Stimulated activated naive CD8-positive, alpha-beta T cell treated with anti-CD3 and anti-CD28 coated beads, Interleukin-15, amount 100 ng/mL, for 72 hours (primary cell): ENCODE measurements at places on chromosomes 16 and 17.
A peak's percentile ranks its signal among the peaks of the same experiment; 100 is the strongest.

DNA sequence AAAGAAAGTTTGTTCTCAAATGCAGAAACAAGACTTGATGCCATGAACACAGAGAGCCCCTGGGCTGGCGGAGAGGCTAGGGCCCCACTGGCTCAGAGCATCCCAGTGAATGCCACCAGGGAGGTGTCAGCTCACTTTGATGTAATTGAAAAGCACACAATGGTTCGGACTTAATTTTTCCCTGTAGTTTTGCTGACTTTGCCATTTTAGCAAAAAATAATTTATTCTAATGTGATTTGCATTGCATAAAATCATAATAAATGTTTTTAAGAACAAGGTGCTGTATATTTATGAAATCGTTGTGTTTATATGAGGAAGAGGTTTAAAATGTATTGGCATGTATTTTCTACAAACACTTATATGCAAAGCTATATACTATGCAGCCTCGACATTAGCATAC lies 140.5 kb downstream of the HS3ST4 start:
- no peak for DNase-seq

DNA sequence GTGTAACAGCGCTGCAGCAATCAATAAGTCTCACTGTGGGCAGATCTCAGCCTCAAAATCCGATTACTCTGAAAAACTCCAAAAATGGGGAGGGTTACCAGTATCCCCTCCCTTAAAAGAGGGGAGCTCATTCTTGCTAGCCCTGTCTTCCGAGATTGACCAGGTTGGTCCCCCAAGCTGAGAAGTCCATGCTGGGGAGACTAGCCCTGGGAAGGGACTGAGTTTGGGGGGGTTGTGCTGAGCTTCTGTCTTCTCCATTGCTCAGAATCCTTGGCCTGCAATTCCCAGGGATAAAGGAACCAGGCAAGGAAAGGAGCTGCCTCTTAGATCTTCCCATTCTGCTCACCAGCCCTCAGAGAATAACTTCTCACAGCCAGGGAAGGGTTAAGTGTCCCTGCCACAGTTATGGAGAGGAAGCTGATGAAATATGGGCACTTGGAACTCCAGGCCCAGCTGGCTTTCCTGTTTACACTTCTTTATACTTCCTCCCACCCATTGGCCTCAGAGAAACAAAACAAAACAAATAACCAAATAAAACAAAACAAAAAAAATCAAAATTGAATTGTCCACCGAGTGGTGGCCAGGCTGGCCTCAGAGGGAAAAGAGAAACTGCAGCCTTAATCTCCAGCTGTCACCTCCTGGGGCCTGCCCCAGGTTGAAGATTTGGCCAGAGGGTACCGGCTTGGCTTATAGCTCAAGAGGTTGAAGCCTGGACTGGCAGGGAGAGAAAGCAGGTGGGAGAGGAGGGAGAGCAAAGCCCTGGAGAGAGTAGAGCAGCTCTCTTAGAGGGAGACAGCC lies 2.6 kb downstream of the HOXB3 start:
- DNase-seq, result no peak

- DNase-seq, result peak; percentile 2
Observed at GRCh38 chr16:24610416-24610755, 71.0 kb downstream of the RBBP6 start.

- DNase-seq, result no peak
Observed at GRCh38 chr16:83494459-83494858, 313.3 kb upstream of the HSBP1 start.

DNA sequence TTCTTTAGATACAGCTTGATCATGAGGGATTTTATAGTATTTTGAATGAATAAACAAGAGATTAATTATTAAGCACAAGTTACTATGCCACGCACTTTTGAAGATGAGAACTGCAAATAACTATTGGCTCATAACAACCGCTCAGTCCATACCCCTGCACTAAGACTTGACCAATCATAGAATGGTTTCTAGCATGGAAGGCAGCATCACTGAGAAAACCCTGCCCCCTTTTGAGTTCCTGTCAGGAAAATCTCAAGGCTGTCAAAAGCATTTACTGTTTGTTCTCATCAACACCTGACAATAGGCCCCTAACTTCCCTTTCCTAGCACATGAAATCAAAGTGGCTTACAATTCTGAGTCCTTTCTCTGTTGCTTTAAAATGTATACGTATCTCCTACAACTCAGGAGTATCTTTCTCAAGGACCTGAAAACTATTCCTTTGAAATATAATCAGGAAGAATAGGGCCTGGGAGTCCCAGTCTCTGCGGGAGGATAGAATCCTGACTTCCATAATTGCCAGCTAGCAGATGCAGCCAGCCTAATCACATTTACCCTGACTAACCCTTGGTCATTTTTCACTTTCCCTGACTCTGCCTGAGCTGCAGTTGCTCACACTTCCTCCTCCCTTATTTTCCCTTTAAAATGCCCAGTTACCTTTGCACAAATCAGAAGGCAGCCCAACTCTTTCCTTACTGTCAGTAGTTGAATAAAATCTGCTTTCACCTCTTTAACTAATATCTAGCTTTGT lies 9.1 kb upstream of the MMD start:
- DNase-seq, result no peak

DNA sequence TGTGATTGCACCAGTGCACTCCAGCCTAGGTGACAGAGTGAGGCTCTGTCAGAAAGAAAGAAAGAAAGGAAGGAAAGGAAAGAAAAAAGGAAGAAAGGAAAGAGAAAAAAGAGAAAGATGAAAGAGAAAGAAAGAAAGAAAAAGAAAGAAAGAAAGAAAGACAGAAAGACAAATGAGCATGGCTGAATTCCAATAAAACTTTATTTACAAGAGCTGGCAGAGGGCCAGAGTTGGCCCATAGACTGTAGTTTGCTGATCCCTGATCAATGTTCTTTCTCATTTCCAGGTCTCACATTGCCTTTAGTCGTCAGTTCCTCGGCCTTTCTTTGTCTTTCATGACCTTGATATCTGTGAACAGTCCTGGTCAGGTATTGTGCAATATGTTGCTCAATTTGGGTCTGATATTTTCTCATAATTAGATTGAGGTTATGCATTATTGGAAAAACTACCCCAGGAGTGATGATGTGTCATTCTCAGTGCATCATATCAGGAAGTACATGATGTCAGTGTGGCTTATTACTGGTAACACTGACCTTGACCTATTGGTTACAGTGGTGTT lies 68.5 kb upstream of the MED9 start:
- DNase-seq, result peak; percentile 42

DNA sequence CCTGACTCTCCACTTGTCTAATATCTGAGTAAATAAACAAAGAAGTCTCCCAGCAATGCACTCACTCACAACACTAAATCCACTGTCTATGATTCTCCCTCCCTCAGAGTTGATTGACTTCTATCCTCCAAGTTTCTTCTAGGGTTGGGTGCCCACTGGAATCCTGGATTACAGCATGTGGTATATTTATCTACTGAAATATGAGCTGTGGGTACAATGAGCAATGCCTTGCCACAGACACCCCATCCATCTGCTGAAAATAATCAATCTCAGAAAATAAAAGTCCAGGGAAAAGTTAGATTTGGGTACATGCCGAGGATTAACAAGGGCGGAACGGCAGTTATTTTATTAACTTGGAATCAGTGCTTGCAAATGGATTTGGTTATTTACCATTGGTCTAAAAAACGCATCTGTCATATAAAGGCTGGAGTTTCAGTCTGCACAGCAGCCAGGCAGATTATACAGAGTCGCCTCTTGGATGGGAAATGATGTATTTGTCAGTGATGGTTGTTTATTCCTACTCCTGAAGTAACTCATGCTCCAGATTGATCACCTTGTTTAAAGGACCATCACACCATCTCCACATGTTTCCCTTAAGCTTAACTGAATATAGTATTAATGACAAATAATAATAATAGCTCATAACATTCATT lies 193.9 kb upstream of the SOX9 start:
- DNase-seq, result no peak

GRCh38 chr16:88049561-88050545 lies 98.6 kb downstream of the BANP start:
- DNase-seq, result no peak

GRCh38 chr16:69741519-69741918 lies 13.2 kb downstream of the NOB1 start:
- no peak for DNase-seq

DNA sequence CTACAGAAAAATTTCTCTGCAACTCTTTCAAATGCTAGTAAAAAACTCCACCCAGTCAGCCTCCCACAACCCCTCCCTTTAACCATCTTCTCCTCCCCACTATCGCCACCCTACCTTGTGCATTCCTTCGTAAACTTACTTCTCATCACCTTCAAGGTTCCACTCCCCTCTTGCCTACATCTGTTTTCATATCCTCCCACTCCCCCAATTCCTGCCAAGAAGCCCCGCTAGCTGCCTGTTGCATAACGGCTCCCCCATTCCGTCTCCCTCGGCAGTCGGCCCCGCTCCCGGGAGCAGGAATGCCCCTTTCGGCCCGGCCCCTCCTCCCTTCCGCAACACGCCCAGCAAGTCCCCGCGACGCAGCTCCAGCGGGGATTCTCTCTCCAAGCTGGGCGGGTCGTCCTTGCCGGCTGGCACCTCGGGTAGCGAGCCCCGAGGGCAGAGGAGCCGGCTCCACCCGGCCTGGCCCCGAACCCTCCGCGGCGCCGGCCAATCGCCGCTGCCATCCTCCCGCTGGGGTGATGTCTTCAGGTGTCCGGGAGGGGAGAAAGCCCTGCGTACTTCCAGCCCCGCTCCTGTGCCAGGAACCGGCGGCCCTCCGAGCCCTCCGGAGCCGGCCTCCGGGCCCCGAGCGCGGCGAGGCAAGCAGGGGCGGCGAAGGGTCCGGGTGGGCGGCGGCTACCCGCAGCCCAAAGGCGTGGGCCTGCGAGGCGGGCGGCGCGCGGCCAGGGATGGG lies 1.5 kb downstream of the PHLPP2 start:
- peak; percentile 64 for DNase-seq

DNA sequence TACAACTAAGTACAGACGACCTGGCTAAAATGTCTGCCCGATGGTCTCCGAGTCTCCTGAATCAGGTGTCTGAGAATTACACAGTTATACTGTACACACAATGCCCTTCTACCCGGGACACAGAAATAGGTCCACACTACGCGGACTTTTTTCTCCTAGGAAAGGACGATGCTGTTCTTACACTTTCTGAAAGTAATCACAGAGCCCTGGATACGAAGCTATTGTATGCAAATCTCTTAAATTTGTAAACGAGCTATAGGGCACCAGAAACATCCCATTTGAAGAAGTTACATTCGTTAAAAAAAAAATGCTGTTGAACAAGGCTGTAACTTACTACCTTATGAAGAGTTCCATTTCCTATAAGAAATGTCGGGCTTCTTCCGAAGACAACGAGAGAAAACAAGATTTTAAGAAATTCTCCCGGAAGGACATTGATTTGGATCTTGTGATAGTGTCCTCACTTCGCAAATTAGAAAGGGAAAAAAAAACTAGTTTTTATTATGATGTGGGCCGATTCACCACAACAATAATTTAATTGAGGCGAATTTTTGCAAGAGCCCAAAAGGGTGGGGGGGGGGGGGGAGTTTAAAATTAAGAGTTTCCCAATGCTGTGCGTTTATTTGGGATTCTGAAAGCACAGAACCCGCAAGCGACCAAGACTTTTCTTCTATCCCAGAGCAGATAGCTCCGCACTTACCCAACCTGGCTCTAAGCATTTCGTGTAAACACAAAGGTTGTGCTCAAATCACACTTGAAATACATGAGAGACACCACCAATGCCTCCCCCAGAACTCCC lies 1.5 kb upstream of the SOX9 start:
- DNase-seq, result no peak

DNA sequence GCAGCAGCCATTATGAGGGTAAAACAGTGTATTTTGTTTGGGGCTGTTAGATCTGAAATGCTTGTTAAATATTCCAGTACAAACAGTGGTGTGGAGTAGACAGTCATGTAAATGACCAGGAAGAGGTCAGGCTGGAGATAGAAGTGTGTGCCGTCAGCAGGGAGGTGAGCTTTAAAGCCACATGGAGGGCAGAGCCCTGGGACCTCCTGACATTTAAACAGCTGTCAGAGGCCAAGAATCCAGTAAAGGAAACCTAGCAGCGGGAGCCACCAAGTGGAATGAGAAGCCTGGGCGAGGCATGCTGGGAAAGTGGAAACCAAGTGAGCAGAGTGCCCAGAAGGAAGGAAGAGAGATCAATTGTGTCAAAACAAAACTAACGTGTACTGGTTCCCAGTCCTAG lies 26.8 kb downstream of the C17orf67 start:
- no peak for DNase-seq

DNA sequence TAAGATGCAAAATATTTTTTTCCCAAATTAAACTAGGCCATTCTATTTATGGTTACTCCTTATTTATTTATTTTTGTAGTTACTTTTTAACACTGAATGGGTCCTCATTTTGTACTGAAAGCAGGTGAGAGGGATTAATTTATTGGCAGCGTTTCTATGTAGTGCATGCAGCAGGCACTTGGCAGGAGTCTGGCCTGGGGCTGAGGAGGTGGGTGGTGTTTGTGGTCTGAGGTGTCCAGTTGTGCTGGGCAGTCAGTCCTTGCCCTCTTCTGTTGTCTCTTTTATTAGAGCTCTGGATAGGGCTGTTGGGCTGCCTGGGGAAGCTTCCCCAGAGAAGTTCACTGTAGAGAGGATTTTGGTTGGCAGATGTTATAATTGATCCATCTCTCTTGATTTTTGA lies 12.7 kb downstream of the SEC14L1 start:
- DNase-seq, result no peak

DNA sequence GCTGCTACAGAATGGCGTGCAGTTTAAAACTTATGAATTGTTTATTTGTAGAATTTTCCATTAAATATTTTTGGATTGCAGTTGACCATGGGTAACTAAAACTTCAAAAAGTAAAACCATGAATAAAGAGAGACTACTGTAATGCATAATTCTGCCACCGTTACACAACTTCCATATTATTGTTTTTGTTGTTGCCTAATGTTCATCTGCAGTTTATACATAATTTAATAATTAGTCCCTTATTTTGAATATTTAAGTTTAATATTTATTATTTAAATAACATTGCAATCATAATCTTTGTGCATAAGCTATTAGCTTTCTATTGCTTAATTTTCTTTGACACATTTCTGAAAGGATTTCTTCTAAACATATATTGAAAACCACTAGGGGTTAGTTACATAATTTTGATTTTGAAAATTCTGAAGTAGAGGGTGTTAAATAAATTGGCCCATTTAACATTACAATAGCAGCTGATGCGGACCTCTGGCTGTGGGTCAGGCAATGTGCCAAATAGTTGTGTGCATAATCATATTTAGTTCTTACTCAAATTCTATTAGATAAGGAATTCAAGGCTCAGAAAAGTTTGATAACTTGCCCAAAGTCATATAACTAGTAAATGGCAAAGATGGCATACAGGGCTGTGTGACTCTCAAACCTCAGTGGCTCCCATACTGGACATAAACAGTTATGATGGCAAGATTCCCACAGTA lies 31.1 kb downstream of the PPM1E start:
- no peak for DNase-seq

- DNase-seq, result no peak
Observed at GRCh38 chr16:17204206-17204605, 266.6 kb downstream of the XYLT1 start.
